ENCODE measurements at places on chromosomes 7 and 10.
A peak's percentile ranks its signal among the peaks of the same experiment; 100 is the strongest.

GRCh38 chr7:95318501-95319100 is 5.7 kb downstream of the PON1 start:
- no peak for DNase-seq

- DNase-seq = no peak
Measured at GRCh38 chr7:108057951-108058481, 55.1 kb upstream of the LAMB1 start.

- no peak for DNase-seq
Measured at GRCh38 chr7:137576481-137576880, 232.9 kb upstream of the PTN start.

GRCh38 chr10:114412907-114413797 is 8.8 kb upstream of the AFAP1L2 start:
- no peak for DNase-seq

- no peak for DNase-seq
Measured at GRCh38 chr10:22294694-22295093, 21.5 kb upstream of the COMMD3 start.

GRCh38 chr10:75751232-75751631 is 319.8 kb downstream of the LRMDA start:
- DNase-seq = no peak

- no peak for DNase-seq
Measured at GRCh38 chr7:1901431-1902210, 231.5 kb downstream of the ELFN1 start.

- DNase-seq = no peak
Measured at GRCh38 chr7:83931968-83932367, 262.6 kb downstream of the SEMA3A start.

DNA sequence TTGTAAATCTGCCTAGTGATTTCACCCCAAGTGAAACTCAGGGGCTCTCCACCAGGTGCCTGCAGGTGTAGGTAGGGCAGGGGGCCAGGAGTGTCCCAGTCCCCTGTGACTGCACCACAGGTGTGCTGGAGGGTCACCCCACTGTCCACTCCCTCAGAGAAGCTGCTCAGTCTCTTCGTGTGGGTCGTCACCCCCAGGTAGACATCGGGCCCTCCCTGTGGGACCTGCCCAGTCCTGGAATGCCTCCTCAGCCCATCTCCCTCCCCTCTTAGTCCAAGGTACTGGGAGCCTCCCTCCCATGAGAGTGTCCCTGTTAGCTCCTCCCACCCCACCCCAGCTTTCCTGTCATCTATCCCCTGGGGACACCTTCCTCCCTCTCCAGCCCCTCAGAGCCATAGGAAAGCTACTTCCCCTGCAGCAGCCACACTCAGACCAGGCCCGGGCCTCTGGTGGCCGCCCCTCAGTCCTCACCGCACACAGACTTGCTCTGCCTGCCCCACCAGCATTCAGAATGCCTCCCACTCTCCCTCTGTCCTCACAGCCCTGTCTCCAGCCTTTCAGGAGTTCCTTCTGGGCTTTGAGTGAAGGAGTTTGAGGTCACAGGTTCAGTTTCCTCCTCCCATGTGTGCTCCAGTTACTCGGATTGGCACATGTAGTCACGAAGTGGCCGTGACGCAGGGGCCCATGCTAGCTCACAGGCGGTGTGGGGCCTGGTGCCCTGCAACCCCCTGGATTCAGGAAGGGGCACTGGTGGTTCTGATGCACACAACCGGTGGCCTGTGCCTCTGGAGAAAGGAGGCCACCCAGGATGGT is 5.1 kb downstream of the ALOX5 start:
- no peak for DNase-seq

- DNase-seq = no peak
Measured at GRCh38 chr7:30674876-30675275, 7.4 kb downstream of the CRHR2 start.

- DNase-seq = no peak
Measured at GRCh38 chr10:80132299-80133139, at the start of gene PLAC9. Gene PLAC9 (plus strand): TSS chr10:80132730. CDS start chr10:80132763, 33 bp downstream.

- DNase-seq = no peak
Measured at GRCh38 chr10:6327961-6328698, 125.4 kb downstream of the PFKFB3 start.

GRCh38 chr7:26337232-26337865 is 45.7 kb downstream of the SNX10 start:
- no peak for DNase-seq

- no peak for DNase-seq
Measured at GRCh38 chr7:2072042-2072441, 160.7 kb downstream of the MAD1L1 start.

DNA sequence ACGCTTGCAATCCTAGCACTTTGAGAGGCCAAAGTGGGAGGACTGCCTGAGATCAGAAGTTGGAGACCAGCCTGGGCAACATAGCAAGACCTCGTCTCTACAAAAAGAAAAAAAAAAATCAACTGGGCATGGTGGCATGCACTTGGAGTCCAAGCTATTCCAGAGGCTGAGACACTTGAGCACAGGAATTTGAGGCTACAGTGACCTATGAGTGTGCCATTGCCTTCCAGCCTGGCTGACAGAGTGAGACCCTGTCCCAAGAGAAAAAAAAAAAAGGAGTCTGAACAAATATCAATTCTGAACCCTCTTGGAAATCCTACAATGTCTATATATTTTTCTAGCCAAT is 126.8 kb upstream of the NRP1 start:
- DNase-seq = no peak

- no peak for DNase-seq
Measured at GRCh38 chr7:30323006-30323355, 38.6 kb downstream of the ZNRF2 start.

DNA sequence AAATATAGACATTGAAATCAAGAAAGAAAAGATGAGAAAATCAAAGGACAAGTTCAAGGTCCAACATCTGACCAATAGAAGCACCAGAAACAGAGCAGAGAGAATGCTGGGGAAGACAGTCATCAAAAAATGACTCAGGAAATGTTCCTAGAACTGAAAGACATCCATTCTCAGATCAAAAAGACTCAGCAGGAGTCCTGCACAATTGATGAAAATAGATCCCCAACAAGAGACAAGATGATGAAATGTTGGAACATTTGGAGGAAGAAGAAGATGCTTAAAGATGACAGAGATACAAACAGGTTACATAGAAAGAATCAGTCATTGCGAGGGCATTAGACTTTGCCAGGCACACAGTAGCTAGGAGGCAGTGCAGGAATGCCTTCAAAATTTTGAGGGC is 30.0 kb upstream of the EIF5AL1 start:
- no peak for DNase-seq

- no peak for DNase-seq
Measured at GRCh38 chr7:90772410-90772809, 176.3 kb downstream of the CDK14 start.

DNA sequence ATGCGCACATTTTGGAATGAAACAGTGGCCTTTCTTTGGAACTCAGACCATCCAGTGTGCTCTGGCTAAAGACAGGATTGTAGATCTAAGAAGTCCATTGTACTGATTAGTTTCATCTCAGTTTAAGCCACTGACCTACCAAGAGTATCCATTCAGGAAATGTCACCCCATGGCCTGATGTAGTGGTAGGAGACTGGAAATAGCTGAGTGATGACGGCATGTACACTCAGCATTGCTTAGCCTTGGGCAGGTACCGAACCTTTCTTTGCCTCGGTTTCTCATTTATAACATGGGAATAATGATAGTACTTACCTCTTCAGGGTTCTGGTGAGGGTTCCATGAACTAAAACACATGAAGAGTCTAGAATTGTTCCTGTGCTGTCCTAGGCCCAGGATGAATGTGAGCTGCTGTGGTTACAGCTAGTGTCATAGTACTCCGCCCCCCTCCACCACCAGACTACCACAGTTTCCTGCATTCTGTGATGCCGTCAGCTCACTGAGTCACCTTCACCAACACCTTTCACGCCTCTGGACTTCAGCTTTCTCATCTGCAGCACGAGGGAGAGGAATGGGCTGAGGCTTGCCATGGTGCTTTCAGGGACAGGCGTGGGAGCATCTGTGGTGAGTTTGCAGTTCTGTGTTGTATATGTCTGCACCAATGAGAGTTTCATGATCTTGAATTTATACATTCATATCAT is 484.0 kb upstream of the GALNT17 start:
- DNase-seq = no peak

DNA sequence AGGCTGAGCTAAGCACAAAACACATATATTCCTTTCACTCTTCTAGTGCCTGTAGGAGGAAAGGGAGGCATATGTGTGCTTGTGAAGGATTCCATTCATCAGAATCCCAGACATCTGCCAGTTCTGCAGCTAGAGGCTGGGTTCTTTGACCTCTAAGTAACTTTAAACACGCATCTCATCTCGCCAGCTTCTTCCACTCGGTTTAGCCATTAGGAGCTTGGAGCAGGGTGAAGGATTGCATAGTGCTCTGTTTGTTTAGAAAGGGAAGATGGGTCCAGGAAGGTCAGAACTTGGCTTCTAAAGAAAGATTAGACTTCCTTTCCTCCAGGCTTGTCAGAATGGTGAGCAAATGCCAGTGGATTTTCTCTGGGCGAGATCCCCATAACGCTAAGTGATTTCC is 43.6 kb downstream of the HK1 start:
- DNase-seq = no peak

DNA sequence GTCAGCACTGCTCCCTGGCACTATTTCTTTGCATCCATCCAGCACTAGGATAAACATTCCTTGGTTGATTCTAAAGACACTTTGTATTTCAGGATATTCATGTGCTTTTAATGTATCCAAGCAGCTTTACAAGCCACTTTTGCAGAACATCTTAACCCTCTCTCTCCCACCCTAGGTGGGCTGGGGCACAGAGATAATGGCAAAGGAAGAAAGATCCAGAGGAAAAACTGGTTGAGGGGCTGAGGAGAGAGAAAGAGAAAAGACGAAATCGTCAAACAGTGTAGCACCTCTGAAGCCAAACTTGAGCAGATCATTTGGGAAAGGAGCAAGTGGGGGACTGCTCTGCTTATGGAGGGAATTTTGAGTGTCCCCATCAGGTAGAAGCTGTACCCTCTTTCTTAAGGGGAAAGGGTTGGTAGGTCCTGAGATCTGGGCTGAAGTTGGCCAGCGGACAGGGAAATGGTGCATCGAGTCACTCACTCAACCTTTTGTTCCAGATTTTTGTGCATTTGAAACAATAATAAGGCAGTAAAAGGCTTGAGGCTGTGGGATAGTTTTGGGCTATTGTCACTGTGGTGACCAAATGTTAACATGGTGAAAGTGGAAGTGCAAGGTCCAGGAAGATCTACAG is 4.2 kb upstream of the HOXA13 start:
- no peak for DNase-seq

- DNase-seq = no peak
Measured at GRCh38 chr10:13776861-13777311, 190.1 kb downstream of the PRPF18 start.

GRCh38 chr10:32952094-32952493 is 5.9 kb downstream of the ITGB1 start:
- DNase-seq = no peak

DNA sequence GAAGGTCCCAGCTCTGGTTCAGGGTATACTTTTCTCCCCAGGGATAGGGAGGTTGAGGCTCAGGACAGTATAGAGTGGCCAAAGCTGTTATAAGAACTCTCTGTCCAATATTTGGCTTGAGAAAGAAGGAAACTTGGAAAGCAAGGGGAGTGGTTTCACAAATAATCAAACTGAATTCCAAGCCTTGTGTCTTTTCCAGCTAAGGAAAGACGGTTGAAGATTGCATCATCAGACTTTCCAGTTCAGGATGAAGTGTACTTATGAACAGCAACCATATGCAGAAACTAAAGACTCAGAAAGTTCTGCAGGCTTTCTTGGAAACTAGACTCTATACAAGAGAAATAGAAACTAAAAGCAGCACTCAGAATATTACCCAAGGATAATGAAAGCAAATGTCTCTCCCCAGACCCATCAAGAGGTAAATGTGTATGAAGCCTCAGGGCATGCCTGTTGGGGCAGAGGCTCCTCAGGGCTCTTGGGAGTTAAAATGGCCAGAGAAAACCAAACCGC is 46.4 kb downstream of the RAMP3 start:
- DNase-seq = no peak

GRCh38 chr7:3538041-3538440 is 237.0 kb downstream of the SDK1 start:
- no peak for DNase-seq

- peak; percentile 80 for DNase-seq
Measured at GRCh38 chr7:29442146-29442545, 121.5 kb upstream of the PRR15 start.

- DNase-seq = no peak
Measured at GRCh38 chr7:26860361-26860760, 4.0 kb downstream of the SKAP2 start.

DNA sequence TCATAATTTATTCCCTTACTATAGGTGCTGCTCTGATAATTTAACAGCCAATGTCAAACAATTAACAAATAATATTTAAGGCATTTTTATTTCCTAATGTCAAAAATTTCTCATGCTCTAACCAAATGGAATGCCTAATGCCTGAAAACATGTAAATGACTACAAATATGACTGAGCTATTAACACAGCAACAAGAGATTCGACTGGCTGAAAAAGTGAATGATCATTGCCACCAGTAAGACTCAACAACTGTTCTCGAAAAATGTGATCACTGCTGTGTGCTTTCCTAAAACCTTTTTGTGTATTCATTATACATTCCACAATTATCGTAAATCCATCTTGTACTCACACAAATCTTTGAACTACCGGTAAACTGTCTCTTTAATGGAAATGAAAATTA is 118.7 kb downstream of the NPY start:
- no peak for DNase-seq

DNA sequence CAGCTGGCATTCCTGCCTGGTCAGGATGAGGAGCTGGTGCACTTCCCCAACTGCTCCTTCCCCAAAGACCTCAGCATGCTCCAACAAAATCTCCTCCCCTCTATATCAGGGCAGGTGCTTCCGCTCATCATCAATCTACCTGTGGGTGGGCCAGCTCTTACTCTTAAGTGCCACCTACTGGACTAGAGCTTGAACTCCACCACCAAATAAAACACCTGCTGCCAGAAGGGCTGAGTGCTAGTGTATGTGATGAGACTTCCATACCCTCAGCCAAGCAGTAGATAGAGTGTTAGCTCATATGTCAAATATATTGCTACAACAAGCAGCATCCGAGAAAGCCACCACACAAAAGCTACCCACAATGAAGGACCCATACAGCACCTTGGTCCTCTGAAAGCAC is 264.3 kb downstream of the RNLS start:
- no peak for DNase-seq

DNA sequence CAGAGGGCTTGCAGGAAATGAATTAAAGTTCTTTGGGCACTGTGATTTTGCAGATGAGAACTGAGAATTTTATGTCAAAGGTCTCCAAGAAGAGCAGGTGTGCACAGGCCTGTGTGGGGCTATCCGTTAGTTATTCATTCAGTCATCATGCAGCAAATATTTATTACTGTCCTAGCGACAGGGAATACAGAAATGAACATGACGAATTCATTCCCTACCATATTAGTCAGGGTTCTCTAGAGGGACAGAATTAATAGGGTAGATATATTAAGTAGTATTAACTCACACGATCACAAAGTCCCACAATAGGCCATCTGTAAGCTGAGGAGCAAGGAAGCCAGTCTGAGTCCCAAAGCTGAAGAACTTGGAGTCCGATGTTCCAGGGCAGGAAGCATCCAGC is 2.9 kb upstream of the MMP21 start:
- no peak for DNase-seq

Data from NCI-H1930 (cell line).